ENCODE measurements at places on chromosomes 11 and 22.

- no peak for DNase-seq
Observed at GRCh38 chr11:10998674-10999073, 140.8 kb upstream of the ZBED5 start.

DNA sequence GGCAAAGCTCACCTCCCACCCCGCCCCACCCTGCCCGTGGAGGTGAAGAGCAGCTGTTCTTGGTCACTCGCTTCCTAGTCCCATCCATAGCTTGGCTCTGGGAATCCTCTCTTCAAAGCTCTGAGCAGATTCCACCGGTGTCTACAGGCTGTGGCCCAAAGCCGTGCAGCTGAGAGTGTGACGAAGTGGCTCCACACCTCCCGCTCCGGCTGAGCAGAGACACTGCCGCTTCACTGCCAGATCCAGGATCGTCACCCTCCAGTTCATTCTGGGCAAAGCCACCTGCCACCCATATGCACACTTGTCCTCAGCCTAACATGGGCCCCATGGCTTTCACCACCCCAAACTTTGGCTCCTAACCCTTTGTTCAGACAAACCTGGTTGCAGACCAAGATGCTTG, 532.9 kb upstream of the B3GAT1 start:
- DNase-seq: no peak

DNA sequence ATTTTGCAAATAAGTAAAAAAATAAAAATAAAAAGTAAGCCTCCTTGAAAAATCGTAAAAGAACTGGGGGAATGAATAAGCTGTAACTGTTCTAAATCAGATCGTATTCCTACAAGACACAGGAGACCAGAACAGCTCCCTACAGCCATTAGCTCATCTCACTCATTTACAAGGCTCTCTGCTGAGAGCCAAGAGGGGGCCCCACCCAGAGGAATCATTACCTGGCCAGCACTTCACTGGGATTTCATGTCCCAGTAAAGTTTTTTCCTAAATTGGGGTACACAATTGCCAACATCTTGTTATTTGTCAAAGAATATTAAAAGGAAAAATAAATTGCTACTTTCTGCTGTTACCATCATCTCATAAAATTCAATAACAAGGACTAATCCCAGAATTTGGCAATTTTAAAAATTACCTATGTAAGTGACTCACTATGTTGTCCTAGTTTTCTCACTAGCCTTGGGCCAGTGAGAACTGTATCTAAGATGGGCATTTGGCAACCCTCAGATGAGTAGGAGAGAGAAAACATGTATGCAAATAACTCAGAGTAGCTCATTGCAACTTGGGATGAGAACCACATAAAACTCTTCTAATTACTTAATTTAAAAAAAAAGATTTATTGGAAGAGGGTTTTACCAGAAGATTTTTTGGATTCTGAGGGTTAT, 18.4 kb upstream of the SMTN start:
- DNase-seq: no peak

DNA sequence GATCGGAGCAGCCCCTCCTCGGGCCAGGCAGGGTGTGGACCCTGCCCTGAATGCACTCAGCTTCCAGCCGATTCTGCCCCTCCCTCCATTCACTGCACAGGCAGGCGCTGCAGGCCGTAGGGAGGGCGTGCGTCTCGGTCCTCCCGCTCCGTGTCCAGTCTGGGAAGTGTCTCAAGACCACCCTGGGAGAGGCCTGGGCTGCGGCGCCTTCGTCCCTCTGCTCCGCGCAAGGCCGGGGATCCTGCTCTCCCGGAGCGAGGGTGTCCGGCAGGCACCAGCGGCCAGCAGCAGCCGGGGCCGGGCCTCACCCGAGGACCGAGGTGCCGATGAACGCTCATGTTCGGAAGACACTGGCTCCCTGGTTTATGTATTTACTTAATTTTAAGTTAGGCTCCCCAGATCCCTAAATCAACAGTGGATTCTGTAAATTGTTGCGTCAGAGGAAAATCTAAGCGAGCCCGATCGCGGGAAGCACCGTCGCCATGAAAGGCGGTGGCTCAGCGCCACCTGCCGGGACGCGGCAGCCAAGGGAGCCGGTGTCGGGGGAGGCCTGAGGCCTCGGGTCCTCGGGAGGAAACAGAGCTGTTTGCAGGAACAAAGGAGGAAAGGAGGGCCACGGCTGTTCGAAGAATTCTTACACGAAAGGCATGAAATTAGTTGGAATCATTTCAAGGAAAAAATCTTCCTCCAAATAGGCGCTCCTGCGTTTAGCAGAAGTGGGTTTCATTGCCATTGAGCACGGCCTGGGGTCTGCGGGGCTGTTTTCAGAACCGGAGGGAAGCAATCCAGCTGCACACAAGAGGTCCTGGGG, 195.3 kb downstream of the BRD1 start:
- no peak for DNase-seq

DNA sequence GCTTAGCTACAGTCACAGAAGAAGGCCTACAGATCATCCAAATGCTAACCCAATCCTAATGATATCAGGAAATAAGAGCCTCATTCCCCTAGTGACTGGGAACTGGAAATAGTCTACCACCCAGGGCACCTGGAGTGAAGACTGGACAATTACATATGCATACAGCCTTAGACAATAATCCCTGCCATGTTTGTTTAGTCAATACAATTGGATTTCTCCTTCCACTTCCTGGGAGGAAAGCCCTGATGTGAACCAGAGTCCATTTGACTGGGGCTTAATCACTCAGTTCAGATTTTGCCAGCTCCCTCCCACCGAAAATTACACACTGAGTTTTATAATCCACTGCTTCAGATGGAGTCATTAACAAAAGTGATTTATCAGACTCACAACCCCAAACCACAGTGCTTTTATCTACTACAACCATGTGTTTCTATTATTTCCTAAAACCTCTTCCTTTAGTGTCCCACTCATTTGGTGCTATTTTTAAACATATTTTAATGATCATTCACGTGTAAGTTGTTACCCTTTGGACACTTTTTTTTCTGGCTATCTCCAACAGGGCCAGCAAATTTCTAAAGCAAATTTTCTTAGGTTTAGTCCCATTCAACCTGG, 29.9 kb downstream of the CWF19L2 start:
- DNase-seq: no peak

- no peak for DNase-seq
Observed at GRCh38 chr11:92627615-92628256, 341.7 kb upstream of the MTNR1B start.

DNA sequence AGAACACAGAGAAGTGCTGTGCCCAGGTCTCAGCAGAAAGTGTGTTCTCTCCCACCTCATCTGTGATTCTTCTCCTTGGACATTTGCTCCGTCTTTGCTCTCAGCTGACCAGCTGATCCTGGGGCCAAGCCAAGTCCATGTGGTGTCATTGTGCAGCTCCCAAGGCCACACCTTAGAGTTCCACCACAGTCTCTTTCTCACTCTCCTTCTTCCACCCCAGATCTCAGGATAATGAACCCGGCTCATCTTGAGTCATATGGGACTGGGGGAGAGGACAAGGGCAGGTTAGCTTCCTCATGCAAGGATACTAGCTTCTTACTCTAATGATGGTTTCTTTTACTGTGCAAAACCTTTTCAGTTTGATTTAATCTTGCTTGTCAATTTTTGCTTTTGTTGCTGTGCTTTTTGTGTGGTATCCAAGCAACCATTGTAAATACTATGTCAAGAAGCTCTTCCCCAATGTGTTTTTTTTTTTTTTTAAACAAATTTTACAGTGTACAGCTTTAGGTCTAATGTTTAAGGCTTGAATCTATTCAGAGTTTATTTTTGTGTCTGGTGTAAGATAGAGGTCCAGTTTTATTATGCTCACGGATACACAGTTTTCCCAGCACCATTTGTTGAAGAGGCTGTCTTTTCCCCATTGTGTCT, 75.0 kb upstream of the OR4B1 start:
- DNase-seq: no peak

GRCh38 chr22:29032014-29032475, 29.6 kb downstream of the C22orf31 start:
- DNase-seq: no peak

GRCh38 chr11:60378354-60378753, at the start of gene MS4A7:
Gene MS4A7 (plus strand): TSS chr11:60378532. CDS start chr11:60383142, 4,610 bp downstream.
- no peak for DNase-seq
